AG09309 (cell line): ENCODE measurements at places on chromosomes 7 and 10.

GRCh38 chr10:117621795-117622420 is 79.4 kb downstream of the EMX2 start:
- no peak for DNase-seq

DNA sequence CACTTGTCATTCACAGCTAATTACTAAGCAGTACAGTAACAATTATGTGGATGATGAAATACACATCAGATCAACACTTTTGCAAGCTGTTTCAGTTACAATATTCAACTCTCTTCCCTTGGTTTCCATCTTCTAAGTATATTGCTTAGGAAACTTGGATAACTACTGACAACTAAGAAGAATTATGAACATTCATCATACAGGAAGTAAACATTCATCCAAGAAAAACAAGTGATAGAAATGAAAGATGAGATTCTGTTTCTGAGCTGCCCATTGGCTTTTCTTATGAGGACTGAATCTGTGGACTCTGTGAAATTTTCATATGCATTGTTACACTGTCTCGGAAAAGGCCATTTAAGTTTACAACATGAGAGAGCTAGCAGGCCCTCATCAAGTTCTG is 240.2 kb downstream of the PRKG1 start:
- no peak for DNase-seq

DNA sequence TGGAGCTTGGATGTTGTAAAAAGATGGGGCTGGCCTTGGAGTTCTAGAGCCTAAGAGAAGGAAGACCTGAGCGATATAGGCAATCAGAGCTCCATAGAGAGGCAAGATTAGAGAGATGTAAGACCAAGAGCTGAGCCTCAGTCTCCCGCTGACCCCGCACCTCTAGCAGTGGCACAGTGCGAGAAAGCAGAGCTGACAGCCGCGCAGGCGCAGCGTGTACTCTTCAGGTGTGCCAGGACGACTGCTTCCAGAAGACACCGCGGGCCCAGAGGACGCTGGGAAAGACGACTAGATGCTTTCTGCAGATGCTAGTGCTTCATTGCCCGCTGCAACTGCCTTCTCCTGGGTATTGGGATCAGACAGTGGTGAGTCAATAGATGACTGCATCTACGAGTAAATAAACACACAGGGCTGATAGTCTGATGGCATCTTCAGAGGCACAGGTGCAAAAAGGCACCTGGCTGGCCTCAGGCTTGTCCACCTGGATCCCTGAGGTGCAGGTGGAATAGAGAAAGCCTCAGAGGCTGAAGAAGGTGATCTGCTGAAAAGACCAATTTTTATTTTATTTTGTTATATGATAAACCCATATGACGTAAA is 38.1 kb upstream of the CCDC6 start:
- DNase-seq, result no peak

DNA sequence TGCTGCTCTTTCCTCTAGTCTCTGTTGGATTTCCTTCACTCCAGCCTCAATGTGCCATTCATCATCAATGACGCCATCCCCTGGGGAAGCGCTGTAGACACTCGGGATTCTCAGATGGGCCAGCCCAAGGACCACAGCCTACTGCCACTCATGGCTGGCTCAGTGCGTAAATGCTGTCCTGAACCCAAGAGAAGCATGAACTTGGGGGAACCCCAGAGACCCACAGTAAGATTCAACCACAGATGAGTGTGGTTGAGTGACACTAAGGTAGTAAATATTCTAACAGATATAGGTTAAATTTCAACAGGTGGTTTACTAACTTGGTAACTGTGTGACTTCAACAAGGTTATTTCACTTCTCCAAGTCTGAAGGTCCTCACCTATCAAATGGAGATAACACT is 304.1 kb downstream of the GRM8 start:
- no peak for DNase-seq

DNA sequence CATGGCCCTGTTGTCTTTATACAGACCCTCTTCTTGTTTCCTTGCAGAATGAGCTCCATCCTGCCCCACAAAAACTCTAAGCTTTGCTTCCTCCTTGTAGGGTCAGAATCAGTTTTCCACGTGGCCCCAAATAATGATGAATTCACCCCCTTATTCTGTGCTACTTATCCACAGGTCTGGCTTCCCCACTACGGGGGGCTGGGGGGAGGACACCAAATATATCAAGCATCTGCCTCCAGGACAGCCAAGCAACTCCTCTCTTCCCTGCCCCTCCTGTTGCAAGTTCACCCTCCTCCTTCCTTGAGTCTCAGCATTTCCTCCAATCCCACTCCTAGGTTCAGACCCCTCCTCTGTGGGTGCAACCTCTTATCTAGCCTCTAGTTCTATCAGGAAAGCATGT is 743.3 kb downstream of the GRID1 start:
- DNase-seq, result no peak

- no peak for DNase-seq
These were observed 2.8 kb downstream of the FAM20C start for GRCh38 chr7:195010-195829.

DNA sequence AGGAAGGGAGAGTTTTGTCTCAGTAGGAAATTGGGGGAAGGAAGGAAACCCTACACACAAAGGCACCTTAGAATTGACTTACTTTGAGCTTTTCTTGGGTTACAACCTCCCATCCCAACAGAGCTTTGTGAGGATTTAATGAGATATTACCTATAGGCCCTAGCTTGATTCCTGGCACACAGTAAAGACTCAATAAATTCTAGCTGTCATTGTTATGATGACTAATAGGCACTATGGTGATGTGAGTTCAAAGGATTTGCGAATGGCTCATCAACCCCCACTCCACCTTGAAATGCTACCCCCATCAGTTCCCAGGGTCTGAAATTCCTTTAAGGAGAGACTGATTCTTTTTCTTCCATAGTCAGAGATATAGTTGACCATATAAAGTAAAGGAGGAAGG is 67.9 kb upstream of the SMNDC1 start:
- DNase-seq, result no peak

GRCh38 chr7:139941421-139941820 is 112.4 kb downstream of the TBXAS1 start:
- DNase-seq, result no peak

GRCh38 chr7:30028749-30029635 is 780 bp downstream of the PLEKHA8 start:
- no peak for DNase-seq
